Stimulated activated CD8-positive, alpha-beta memory T cell treated with anti-CD3 and anti-CD28 coated beads, Interleukin-4, amount 100 ng/mL, for 4 hours (primary cell): ENCODE measurements at places on chromosomes 16 and 17.

DNA sequence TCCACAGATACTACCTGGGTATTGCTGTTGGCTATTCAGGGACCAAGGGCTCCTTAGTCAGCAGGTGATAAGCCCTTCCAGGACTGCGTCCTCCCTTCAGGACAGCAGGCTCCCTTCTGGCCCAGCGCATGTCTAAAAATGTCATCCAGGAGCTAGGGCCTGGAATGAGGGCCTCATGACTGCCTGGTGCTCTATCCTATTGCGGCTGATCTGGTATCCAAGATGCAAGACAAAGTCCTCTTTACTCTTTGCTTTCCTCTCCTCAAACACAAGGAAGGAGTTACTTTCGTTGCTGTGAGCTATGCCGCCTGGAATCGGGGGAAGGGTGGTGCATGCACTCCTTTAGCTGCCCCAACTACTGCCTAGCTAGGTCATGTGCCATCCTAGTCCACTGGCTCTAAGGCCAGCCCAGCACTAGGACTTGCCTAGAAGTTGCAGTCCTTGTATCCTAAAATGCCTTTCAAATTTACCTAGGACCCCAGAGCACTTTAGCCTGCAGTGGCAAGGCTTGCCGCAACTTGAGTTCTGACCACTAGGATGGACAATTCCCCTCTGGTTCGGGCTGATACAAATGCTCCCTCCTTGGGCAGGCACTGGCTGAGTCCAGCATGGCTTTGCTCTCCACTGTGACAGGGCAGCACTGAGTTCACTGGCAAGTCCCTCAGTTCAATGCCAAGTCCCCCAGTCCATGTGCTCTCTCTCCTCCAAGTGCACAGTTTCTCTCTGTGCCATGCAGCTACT lies 10.1 kb upstream of the TMEM219 start:
- DNase-seq = no peak

GRCh38 chr17:67244431-67245072 lies 444 bp downstream of the HELZ start:
- no peak for DNase-seq

DNA sequence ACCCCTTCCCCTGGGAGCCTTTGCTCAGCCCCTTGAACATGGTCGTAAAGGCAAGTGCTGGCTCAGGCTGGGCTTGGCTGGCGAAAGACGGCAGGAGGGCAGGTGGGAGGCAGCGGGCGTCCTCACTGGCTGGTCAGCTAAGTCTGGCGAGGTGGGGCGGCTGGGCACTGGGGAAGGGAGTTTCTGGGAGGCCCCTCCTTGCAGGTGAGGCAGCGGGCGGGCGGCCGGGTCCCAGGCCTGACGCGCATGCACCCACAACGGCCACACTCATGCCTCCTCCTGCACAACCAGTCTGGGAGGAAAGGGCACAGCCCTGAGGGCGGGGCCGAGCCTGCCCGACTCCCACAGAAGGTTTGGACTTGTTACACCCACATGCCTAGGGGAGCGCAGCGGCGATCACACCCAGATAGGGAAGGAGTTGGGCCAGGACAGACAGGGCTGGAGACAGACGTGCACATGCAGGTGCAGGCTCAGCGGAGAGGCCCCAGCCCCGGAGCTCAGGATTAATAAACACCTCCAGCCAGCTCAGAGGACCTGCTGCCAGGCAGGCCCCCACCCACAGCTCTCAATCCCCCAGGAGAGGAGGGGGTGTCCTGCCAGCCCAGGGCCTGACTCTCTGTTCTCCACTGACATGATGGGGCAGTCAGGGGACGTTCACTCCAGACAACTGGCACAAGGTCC lies at the start of gene EVPL:
EVPL (minus strand) TSS at position 148 of the 681 bp plus-strand sequence; CDS start at position 40, 108 bp downstream.
- DNase-seq = no peak

GRCh38 chr16:57045694-57046381 lies 46.5 kb upstream of the CPNE2 start:
- DNase-seq = no peak

DNA sequence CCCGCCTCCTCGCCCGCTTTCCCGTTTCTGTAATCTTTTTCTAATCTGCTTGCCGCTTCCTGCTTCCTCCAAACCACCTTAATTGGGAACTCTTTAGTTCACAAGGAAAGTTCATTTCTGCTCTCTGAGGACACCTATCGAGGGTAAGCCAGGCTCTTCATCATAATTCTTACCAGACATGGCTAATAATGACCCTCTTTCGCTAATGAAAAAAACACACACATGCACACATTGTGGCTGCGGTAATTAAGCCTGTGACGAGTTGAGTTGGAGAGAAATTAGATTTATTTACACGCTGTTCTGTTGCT lies 100.6 kb downstream of the ZNF423 start:
- no peak for DNase-seq

GRCh38 chr16:7343243-7343642 lies 10.6 kb downstream of the RBFOX1 start:
- DNase-seq = no peak

DNA sequence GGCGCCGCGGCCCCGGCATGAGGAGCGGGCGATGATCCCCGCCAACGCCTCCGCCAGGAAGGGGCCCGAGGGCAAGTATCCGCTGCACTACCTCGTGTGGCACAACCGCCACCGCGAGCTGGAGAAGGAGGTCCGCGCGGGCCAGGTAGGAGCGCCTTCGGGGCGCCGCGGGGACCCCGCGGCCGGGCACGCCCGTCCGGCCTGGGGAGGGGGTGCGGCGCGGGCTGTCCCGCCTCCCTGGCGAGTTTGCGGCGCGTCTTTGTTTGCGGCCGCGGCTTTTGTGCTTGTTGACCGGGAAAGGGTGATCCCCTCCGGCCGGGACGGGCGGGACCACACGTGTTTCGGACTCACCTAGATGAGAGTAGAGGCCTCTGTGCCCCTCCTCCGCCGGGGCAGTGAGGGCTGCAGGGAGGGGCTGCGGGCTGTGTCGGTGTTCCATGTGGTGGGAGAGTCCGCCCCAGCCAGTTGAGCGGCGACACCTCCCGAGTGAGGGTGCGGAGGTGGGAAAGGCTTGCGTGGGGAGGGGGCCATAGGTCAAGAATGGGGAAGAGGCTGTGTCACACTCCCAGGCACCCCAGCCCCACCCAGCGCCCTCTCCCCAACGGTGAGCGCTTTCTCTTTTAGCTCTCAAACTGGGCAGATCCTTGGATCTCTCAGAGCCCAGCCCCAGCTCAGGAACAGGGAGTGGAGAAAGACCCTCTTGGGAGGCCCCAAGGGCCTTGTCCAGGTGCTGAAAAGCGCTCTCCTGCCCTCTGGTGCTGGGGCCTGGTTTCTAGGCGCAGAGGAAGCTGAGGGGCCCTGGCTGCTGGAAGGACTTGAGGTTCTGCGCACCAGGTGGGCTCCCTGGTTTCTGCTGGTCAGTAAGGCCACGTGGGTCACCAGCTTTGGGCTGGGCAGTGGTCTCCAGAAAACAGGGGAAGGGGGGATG lies 923 bp downstream of the ANKRD13B start:
- no peak for DNase-seq

DNA sequence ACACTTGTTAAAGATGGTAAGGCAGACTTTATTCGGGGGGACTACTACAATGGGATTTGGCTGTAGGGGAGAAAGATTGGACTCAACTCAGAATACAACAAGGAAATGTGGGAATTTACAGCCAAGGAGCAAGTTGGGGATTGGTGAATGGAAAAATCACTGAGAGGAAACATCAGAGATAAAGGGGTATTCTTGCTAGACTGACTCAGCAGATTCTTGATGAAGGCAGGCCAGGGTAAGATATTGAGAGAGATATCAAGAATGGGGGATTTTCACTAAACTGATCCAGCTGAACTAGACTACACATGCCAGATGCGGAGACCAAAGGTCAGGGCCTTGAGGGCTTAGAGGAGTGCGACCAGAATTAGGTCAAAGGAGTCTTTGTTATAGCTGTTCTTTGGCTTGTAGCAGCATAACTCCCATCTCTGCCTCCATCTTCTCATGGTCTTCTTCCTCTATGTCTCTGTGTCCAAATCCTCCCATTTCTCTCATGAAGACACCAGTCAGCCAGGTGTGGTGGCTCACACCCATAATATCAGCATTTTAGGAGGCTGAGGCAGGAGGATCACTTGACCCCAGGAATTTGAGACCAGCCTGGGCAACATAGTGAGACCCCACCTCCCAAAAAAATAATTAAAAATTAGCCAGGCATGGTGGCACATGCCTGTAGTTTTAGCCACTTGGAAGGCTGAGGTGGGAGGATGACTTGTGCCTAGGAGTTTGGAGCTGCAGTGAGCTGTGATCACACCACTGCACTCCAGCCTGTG lies 17.3 kb downstream of the CHD9NB start:
- DNase-seq = no peak

DNA sequence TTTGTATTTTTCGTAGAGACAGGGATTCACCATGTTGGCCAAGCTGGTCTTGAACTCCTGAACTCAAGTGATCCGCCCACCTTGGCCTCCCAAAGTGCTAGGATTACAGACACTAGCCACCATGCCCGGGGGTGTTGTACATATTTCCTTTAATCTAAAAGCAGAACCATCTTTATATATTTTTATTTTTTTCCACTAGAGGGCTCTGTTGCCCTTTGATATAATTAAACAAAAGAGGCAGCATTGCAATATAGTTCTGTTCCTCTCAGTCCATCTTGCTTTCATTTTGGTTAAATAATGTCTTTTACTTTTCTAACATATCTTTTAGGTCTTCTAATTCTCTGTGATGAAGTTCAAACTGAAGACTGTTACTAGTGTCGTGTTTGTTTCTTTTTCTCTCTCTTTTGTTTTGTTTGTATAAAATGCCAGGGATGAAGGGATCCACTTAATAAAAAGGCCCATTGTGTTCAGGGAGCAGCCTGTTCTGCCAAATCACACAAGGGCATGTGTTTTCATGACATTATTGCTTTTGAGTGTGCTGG lies 23.4 kb downstream of the WWOX start:
- DNase-seq = no peak

GRCh38 chr16:19153876-19154275 lies 14.2 kb upstream of the SYT17 start:
- no peak for DNase-seq

GRCh38 chr16:17303101-17303500 lies 167.7 kb downstream of the XYLT1 start:
- DNase-seq = no peak

DNA sequence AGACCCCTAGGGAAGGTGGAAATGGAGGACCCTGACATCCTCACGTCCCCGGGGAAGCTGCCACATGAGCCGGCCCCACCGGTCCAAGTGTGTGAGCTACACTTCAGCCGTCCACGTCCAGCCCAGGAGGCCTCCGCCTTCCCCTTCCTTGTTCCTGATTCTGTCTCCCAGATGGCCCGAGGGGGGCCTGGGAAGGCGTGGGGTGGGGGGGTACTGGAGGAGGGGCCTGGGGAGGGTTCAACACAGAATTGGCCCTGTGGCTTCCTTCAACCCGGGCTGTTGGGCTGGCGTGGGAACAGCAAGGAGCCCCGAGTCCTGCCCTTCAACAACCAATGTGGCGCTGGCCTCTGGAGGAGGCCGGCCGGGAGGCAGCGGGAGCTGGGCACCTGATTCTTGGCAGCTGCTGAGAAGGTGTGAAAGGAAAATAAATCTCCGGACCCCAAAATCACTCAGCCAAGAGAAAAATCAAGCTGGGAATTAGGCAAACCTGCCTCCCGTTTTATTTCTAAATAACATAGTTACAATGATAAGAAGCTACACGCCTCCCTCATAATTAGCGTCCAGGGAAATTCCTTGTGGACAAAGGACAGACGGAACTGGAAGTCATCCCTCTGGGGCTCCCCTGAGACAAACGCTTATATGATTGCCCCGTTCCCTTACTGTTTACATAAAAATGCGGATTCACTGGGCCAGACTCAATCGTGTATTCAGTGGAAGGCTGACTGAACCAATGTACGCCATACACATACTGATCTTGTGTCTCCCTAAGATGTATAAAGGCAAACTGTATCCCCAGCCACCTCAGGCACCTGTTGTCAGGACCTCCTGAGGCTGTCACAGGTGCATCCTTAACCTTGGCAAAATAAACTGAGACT lies 1.8 kb upstream of the APRT start:
- DNase-seq = no peak

GRCh38 chr17:77128896-77129567 lies 11.7 kb upstream of the SEC14L1 start:
- DNase-seq = no peak

GRCh38 chr17:39352511-39352910 lies 48.9 kb downstream of the FBXL20 start:
- no peak for DNase-seq

GRCh38 chr17:18946536-18946935 lies 5.4 kb upstream of the SLC5A10 start:
- DNase-seq = no peak

GRCh38 chr16:16095646-16096045 lies 127.6 kb downstream of the ABCC6 start:
- DNase-seq = no peak

DNA sequence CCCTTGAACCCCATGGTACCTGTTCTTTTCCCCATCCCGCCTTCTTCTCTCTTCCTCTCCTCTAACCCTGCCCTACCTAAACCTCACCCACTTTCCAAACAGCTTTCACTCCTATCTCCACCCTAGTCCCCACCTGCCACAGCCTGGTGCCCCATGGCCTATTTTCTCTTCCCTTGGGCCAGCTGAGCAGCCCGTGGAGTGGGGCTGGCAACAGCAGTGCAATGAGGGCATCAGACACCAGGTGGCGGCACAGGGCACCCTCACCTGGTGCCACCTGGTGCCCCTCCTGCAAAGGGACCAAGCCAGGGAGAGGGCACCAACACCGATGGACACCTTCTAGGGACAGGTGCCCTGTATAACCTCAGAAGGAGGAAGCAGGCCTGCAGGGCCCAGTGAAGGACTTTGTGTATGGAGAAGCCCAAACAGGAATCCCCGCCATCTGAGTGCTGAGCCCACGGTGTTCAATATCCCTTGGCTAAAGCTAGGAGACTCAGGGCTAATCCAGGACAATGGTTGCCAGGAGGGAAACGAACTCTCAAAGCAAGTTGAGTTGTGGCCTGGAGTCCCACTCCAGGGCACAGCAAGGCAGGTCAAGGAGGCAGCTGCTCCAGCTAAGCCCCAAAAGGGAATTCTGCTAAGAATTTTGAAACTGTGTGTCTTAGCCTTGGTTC lies 4.0 kb upstream of the ABCC3 start:
- no peak for DNase-seq

GRCh38 chr17:67855504-67856324 lies 30.4 kb downstream of the BPTF start:
- no peak for DNase-seq

DNA sequence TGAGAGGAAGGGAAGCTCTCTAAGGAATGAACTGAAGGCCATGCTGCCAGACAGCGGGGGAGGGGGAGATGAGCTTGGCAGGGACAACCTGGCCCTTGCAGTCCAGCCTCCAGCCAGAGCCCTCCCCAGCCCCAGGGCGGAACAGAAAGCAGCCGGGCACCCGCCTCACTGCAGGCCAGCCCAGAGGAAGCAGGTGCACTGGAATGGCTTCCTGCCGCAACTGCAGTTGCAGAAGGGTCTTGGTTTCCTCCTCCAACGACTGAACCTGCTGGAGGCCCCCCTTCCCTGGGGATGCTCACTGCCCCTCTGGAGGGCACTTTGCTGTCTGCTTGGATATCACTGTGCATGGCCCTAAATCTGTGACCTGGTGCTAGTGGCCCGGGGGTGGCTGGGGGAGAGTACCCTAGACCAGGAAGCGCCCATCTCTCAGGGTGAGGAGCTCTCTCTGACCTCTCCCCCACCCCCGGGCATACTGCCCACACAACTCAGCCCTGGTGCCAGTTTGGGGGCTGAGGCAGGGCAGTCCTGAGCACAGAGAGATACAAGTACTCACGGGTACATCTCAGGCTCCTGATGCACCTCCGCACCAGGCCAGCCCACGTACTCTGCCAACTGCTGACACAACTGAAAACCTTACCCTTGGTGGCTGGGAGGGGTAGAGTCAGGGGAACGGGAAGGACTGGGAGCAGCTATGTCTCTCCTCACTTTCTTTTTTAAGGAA lies 41.1 kb downstream of the MYO18A start:
- DNase-seq = no peak

- DNase-seq = no peak
Measured at GRCh38 chr16:84547546-84548061, 43.1 kb upstream of the MEAK7 start.
